ENCODE measurements at places on chromosomes 7 and 10.

GRCh38 chr10:77877441-77878344, 48.9 kb downstream of the DLG5 start:
- no peak for DNase-seq

DNA sequence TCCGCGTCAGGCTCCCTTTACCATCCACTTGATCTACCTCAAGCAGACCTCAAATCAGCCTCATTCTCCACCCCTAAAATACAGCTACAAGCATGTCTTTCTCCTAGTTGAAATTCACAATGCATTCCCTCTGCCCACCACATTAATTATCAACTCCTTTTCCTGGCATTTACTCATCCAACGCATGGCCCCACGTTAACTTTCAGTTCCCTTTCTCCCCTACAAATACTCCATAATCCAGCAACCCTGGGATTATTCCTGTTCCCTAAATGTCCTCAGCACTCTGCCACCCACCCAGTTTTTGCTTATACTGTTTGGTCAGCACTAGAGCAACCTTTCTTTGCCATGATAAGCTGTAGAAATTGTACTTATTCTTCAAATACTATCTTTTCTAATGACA, 5.7 kb upstream of the VIM start:
- DNase-seq, result no peak

DNA sequence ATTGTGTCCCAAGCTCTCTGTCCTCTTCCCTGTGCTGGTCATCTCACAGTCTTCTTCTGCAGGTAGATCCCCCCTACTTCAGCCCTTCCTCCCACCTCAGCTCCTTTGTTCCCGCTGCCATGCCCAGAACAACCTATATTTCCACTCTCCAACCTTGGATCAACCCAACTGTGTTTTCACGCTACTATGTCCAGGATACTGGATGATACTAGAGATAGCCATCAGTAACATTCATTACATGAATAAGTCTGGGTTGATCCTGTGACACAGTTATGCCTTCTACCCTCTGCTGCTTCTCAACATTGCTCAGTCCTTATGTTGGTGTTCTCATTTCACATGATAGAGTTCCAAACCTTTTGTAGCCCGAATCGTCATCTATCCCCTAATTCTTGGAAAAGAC, 286.4 kb downstream of the ZEB1 start:
- no peak for DNase-seq

- DNase-seq, result no peak
Observed at GRCh38 chr10:42937649-42938180, 139.2 kb upstream of the RET start.

DNA sequence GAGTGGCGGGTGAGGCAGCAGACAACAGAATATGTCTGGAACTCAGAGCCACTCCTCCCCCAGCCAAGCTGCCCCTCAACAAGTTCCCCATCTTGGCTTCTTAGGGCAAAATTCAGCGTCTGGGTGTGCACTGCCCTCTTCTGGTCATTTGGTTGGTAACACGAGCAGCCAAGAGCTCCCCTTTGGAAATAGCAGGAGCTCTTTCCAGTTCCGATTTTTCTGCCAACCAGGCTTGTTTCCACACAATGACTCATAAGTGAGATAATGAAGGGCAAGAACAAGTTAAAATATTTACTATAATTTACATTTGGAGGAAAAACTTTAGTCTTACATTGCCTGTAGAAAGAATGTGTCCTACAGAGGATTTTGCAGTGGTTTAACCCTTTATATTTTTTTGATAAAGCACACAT, 70.5 kb downstream of the ADCYAP1R1 start:
- peak; percentile 71 for DNase-seq

GRCh38 chr7:50584793-50585408, 19.7 kb upstream of the DDC start:
- no peak for DNase-seq

DNA sequence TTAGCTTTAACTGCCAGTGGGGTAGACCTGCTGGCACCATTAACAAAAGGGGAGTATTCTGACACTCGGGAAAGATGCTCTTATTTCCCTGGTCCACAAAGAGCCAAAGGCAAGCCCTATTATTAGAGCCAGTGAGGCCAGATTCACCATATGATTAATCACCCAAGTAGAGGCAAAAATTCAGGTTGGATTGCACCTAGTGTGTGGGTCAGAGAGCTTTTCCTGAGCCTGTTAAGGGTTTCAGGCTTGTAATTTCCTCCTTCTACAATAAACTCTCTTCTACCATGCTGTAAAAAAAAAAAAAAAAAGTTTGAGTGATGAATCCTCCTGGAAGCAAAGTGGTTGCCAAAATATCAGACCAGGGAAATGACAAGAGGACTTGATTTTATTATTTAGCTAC, 163.5 kb downstream of the MBL2 start:
- no peak for DNase-seq

DNA sequence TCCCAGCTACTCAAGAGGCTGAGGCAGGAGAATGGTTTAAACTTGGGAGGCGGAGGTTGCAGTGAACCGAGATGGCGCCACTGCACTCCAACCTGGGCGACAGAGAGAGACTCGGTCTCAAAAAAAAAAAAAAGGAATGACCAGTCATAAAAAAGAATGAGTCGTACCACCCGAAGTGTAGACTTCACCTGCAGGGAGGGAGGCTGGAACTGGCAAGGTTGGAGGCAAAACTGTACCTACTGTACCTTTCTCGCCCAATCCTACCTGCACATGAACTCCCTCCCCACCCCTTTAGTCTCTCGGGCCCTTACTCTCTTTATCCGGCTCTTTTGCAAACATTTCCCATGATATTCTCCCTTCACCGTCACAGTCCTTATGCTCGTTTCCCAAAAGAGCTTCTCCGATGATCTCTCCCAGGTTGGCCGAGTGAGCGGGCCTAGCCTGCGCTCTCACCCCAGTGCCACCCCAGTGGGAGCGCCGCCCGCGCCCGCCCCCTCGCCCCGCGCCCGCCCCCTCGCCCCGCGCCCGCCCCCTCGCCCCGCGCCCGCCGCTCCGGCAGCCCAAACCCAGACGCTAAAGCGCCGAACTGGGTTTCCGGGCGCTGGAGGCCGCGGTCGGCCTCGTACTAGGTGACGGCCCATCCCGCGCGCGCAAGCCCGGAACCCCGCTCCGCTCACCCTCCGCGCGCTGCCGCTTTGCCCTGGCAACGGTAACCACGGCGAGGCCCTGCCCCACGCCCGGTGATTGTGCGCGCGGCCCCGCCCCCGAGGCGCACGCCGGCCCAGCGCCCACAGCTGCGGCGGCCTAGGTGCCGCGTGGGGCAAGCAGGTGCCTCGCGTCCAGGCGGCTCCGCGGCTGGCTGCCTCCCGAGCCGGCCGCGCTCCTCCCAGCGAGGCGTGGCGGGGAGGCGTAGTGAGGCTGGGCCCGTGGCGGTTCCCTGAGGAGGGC, at the start of gene SMKR1:
TSS of gene SMKR1 (plus strand) at position 772 of the 948 bp plus-strand sequence. CDS start 294 bp downstream, outside the sequence.
- peak; percentile 76 for DNase-seq
